Skeletal muscle cell (primary cell): ENCODE measurements at places on chromosomes 6 and 20.
A peak's percentile ranks its signal among the peaks of the same experiment; 100 is the strongest.

DNA sequence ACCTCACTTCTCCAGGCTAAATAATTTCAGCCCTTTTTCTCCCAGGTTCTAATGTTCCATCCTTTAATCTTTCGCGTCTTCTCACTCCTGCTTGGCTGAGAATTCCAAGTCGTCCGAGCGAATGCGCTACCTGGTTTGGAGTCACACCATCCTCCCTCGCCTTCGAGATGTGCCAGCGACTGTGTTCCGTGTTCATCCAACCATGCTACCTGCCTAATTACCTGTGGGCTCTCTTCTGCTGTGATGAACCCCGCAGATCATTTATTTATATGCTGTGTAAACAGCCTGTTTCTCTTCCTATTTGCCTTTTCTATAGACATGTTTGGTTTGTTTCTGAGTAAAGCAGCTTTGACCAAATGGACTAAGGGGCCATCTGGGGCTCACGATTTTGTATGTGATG, 83.5 kb upstream of the TMEM181 start:
- no peak for DNase-seq

DNA sequence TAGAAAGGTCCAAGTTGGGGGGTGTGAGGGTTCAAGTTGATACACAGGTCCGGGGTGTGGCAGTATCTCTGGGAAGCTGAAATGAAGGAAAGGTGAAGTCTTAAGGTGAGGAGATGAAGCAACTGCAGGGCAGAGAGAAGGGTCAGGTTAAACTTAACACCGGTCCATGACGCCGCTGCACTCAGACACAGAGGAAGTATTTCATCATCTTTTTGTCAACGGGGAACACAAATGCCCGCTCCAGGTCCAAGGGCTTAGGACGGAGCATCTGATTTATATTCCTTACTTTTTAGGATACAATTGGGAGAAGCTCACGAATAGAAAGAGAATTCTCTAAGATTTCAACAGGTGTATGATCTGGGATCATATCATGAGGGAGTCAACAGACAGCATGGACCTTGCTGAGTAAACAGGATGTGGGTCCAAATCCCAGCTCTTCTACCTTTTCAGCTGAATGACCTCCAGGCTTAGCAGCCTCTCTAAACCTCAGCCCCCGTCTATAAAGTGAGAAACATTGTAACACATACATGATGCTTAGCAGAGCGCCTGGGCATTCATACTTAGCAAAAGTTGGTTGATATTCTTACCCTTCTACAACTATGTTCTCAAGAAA, 197.5 kb downstream of the ATXN1 start:
- no peak for DNase-seq

DNA sequence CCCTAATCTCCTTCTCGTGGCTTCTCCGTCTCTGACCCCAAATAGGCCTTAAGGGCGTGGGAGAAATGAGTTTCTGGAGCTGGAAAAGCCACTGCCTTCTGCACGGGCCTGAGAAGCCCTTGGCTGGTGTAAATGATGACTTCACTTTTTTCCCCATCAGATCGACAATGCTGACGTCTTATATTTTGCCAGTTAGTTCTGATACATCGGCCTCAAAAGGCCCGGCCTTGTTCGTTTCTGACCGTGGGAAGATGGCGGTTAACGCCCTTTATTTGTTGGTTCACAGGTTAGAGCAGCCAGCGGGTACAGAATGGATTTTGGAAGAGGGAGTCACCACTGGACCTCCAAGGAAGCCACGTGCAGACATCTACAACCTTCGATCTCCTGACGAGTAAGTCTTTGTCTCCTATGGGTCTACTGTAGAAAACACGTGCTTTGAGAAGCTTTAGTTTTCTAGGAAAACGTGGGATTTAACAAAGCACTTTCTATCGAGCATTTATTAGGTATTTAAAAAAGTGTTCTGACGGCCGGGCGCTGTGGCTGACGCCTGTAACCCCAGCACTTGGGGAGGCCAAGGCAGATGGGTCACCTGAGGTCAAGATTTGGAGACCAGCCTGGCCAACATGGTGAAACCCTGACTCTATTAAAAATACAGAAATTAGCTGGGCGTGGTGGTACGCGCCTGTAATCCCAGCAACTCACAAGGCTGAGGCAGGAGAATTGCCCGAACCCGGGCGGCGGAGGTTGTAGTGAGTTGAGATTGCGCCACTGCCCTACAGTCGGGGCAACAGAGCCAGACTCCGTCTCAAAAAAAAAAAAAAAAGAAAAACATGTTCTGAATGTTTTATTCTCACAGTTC, 1.2 kb upstream of the ZNFX1 start:
- DNase-seq, result no peak

DNA sequence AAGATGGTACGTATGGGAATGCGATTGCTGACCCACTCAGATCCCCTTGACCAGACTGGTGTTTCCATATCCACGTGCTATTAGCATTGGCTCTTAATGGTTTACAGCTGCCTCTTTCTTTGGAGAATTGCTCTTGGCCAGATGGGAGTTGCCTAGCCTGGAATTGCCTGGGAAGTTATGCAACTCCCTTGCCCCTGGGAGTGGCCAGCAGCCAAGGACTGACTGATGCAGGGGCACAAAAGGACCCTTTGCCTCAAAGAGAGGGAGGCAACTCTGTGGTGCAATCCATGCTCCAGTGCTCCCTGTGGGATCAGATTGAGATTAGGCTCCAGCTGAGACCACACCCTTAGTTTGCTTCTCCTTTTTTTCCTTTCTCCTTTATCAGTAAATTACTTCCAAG, 203.5 kb upstream of the JAG1 start:
- peak; percentile 53 for DNase-seq

GRCh38 chr6:45717027-45717426, 298.6 kb downstream of the CLIC5 start:
- DNase-seq, result no peak

DNA sequence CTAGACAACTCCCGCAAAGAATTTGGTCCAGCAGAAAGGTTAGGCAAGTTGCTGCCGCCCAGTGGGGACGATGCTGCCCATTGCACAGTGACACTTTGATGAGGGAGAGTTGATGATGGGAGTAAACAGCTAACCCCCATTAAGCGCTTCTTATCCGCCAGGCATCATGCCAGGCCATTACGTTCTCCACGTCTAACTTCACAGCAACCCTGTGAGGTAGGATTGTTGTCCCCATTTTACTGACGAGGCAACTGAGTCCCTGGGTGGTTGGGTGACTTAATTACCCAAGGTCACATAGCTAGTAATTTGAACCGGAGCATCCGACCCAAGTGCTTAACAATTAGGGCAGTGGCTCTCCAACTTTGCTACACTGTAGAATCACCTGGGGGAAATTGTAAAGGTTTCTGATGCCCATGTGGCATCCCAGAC, 738 bp downstream of the RALGAPB start:
- DNase-seq, result no peak

DNA sequence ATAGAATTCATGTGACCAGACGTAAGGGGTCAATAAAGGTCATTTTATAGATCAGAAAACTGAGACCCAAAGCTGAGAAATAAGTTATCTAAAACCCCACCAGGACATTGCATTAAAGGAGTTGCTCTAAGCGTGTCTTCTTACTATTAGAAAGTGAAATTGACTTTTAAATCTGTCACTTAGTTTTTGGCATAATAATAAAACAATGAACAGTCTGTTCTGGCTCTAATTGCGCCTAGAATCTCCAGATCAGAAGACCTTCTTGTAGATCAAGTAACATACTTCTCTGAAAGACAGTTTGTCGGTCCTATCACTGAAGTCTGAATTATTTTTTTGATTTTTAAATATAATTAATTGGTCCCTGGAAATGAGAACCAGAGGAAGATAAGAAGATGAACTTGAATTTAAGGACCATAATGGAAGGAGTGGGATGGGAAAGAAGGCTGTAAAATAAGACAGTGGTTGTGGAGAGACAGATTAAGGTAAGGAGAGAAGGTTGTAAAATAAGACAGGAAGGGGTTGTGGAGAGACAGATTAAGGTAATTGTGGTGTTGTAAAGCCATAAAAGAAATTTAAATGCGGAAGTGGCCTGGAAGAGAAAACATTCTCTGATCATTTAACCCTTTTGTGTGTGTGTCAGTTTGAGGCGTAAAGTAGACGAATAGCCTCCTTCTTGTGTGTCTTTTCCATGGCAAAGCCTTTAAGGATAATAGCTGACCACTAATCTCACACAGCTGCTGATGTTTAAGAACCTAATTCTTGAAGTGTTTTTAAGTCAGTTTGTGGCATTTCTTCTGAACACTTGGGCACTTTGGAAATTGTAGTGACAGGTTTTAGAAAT, 20.1 kb downstream of the TOP1 start:
- no peak for DNase-seq

DNA sequence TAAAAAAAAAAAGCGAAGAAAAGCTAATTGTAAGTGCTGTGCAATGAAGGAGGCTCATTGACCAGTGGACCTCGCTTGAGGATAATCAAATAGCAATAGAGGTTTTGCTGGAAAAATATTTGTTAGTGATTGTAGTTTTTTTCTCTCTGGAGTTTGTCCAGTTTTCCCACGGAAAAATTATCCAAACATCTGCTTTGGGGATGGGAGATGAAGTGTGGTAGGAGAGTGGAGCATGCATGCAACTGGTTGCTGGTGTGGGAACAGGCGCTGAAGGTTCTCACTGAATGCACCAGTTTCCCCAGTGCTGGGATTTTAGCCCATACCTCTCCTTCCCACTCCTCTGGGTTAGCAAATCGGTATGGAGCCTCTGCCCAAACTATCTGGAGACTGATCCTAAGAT, 281.7 kb upstream of the TAB2 start:
- no peak for DNase-seq

- DNase-seq, result no peak
These were observed 52.6 kb downstream of the JAG1 start for GRCh38 chr20:10621149-10621548.

DNA sequence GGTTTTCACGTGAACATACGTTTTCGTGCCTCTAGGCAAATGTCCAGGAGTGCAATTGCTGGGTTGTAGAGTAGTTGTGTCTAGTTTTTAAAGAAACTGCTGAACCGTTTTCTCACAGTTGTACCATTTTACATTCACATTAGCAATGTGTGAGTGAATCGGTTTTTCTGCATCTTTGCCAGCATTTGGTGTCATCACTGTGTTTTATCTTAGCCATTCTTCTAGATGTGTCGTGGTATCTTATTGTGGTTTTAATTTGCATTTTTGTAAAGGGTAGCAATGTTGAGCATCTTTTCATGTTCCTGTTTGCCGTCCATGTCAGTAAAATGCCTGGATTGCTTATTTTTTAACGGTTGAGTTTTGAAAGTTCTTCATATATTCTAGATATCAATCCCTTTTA, 10.2 kb downstream of the DOK5 start:
- DNase-seq, result no peak

DNA sequence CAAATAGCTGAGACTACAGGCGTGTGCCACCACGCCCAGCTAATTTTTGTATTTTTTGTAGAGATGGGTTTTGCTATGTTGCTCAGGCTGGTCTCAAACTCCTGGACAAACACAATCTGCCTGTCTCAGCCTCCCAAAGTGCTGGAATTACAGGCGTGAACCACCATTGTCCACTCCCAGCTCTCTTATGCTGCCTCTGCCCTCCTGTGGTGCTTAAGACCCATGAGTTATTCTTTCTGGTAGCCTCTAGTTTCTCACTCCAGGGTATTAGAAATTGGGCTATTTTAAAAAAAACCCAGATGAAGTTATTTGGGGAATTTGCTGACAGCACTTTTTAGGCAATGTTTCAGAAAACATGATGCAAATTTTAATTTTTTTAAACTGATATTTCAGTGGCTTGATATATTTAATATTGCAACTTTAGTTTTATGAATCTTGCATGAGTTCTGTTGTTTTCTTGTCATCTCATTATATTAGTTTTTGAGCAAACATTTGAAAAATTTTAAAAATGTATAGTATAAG, 114.0 kb upstream of the FOXO3 start:
- DNase-seq, result no peak

GRCh38 chr6:107968081-107968480, 10.1 kb upstream of the SEC63 start:
- no peak for DNase-seq

DNA sequence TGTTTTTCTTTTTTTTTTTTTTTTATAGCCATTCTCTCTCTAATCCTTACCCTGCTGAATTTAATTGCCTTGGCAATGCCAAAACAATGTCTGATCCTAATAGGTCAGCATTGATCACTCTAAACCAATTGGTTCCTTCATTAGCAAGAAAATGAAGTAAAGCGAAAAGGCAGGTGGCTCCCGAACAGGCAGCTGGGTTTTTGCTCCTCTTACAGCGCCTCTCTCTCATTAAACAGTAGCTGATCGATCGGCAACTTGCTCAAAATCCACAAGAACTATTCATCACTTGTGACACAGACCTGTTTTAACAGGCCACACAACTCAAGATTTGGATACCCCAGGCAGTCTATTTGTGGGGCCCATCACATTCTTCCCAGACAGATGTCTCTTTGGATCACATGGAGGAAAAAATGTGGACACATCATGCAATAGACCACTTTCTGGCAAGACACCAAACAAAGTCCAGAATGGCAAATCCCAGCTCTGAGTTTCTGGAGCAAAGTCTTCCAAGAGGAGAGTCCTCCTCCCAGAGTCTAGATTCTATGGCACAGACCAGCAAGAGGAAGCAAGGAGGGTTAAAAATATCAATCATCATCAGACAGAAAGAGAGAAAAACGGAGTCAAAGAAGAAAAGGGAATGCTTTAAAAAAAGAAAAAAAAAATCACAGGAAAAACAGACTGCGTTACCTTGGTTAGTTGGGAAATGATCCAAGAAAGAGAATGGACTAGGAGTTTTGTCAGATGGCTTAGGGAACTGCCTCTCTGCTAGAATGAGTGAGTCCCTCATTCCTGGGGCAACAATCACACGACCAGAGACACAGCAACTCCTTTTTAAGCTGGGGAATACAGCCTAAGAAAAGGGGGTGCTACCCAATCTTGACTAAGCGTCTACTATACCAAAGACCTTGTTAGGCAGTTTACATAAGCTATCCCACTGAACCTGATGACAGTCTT, 247.8 kb downstream of the BTBD9 start:
- no peak for DNase-seq

DNA sequence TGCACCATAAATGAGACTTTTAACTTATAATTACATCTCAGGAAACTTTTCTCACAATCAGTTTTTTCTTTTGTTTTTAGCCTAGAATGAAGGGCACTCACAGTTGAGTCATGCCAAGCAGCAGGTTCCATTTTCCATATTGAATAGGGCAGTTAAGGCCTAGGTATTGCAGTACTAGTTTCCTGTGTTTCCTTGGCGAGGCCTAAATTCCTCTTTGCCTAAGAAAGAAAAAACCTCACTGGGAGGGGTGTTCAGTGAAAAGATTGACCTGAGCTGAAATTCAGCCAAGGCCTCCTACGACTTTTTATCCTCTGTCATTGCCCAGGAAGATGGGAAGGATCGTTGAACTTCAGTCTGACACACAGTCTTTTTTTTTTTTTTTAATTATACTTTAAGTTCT, 85.5 kb downstream of the IMPG1 start:
- DNase-seq, result no peak
